C1 segment of cervical spinal cord (tissue), 14 donors: ENCODE measurements at places on chromosomes 6 and 20.

- DNase-seq, result no peak
These were observed 89.7 kb downstream of the INSM1 start for GRCh38 chr20:20457392-20458126.

DNA sequence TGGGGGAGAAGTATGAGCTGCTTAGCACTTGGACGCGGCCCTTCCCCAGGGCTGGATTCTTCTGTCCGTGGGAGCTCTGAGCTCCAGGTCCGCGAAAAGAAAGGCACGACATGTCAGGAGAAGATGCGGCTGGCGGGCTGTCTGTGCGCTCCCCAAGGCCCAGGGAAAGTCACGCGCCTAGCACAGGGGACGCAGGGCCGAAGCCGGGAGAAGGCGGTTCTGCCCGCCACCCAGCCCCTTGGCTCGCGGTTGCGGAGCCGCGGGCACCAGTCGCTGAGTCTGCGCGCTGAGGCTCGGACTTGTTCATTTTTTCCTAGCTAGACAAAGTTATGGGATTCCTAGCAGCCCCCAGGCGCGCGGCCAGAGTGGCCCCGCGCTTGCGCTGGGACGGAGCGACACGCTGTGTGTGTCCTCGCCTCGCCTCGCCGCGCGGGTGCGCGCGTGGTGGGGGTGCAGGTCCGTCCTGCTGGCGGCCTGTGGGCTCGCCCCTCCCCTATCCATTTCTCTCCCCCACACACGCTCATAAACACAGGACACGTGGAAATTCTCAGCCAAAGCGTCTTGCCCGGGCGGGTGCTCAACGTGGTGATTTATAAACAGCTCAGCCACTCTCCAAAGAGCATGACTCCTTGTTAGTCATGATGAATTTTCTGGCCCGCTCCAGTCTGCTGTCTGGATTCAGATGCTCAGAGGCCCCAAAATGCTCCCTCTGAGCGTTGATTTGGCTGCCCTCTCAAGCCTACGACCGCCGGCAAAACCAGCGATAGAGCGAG, 1.9 kb upstream of the POU3F2 start:
- peak; percentile 90 for DNase-seq

- DNase-seq, result no peak
These were observed 265.1 kb upstream of the CDYL start for GRCh38 chr6:4510906-4511640.

GRCh38 chr6:17485946-17486345, 92.6 kb downstream of the CAP2 start:
- no peak for DNase-seq

GRCh38 chr6:71334768-71335167, 46.2 kb downstream of the OGFRL1 start:
- no peak for DNase-seq

- DNase-seq, result no peak
These were observed 1.6 kb downstream of the CEP43 start for GRCh38 chr6:167000759-167001158.

GRCh38 chr6:168648240-168649125, 207.5 kb downstream of the SMOC2 start:
- no peak for DNase-seq

- no peak for DNase-seq
These were observed 669.4 kb downstream of the DHX35 start for GRCh38 chr20:39631557-39631956.

DNA sequence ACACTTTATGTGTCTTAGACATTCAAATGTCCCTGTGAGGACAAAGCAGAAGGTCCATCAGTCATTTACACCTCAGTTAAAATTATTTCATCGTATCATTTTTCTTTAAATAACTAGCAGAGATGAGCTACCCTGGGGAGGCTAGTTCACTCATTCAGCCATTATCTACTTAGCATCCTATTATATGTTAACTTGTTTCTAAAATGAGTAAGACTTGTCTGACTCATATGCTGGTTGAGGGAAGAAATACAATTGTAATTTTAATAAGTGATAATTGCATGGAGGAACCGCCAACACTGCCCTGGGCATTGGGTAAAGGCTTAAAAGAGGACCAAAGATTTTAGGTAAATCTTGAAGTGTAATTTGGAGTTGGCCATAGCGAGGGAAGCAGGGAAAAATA, 12.4 kb upstream of the PTPRK start:
- DNase-seq, result no peak

DNA sequence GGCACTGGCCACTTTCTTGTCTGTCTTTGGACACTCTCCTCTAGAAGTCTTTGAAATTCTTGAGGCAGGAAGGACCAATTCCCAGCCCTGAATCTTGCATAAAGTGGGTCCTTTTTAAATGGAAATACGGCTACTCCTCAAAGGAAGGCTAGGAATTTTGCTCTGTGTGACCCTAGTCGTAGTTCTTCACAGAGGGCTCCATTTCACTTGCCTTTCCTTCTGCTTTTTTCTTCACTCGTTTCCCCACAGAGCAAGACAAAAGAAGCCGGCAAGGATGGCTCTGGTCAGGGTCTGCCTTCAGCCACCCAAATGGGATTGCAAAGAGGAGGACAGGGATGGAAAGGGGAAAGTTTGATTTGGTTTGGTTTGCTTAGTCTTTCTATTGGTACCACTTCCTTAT, 25.8 kb downstream of the HLA-E start:
- DNase-seq, result no peak

- DNase-seq, result no peak
These were observed 132.7 kb downstream of the FYN start for GRCh38 chr6:111740506-111740905.

GRCh38 chr6:160349020-160349441, 853 bp downstream of the SLC22A3 start:
- no peak for DNase-seq

- no peak for DNase-seq
These were observed 42.0 kb upstream of the ENPP1 start for GRCh38 chr6:131765804-131766135.

DNA sequence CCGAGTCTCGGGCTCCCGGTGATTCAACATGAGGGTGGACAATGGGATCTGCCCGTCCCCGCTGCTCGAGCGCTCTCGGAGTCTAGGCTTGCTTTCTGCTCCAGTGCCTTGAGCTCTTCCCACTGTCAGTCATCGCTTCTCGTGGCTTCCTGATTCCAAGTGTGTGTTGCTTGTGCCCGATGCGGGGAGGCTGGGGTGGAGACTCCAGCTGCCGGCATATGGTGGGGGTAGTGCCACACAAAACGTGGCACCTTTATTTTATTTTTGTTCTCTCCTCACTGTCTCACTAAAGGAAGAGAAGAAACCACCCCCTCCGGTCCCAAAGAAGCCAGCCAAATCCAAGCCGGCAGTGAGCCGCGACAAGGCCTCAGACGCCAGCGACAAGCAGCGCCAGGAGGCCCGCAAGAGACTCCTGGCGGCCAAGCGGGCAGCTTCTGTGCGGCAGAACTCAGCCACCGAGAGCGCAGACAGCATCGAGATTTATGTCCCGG, 14.8 kb upstream of the MYL9 start:
- no peak for DNase-seq

GRCh38 chr6:43292763-43293318, 5.2 kb upstream of the SLC22A7 start:
- DNase-seq, result no peak

DNA sequence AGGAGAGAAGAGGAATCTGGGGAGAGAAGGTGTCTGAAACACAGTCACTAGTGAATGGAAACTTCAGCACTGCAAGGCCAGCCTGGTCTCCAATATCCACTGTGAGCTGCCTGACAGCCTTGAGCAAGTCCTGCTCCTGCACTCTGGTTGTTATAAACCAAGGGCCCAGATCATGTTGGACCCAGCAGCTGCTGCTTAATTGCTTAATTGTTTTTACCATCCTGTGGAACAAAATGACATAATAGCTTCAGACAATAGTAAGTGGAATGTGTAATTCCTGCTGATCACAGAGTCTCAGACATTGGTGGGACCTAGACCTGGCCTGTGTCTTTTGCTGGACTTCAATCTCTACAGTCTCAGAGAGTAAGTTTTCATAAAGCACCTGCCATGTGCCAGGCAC, 833.7 kb downstream of the TFAP2A start:
- DNase-seq, result no peak

GRCh38 chr6:136669299-136669699, 119.1 kb upstream of the MAP7 start:
- no peak for DNase-seq

DNA sequence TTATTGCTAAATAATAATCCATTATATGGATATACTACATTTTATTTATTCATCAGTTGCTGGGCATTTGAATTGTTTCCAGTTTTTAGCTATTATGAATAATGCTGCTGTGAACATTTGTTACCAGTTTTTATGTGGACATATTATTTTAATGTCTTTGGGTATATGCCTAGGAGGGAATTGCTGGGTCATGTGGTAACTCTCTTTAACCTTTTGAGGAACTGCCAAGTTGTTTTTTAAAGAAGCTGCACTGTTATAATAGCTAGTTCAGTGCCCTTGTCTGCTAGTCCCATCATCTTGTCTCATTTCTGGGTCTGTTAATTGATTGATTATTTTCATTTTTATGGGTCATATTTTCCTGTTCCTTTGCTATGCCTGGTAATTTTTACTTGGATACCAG, 56.3 kb downstream of the FOXO3 start:
- no peak for DNase-seq

DNA sequence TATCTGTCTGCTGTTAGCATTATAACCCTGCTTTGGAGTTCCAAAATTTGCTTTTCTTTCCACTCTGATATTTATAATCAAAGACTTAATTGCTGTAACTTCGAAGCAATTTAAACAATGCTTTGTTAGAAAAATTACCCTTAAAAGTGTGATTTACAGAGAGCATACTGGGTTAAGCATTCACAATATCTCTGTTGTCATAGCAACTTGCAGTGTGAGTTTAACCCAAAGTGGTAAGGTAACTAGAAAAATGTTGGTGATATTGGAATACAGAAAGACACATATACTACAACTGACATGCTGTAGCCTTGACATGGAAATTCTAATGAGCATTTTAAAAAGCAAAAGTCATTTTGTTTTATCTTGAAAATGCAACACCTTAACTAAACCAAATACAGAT, 70.4 kb upstream of the SMLR1 start:
- DNase-seq, result no peak

DNA sequence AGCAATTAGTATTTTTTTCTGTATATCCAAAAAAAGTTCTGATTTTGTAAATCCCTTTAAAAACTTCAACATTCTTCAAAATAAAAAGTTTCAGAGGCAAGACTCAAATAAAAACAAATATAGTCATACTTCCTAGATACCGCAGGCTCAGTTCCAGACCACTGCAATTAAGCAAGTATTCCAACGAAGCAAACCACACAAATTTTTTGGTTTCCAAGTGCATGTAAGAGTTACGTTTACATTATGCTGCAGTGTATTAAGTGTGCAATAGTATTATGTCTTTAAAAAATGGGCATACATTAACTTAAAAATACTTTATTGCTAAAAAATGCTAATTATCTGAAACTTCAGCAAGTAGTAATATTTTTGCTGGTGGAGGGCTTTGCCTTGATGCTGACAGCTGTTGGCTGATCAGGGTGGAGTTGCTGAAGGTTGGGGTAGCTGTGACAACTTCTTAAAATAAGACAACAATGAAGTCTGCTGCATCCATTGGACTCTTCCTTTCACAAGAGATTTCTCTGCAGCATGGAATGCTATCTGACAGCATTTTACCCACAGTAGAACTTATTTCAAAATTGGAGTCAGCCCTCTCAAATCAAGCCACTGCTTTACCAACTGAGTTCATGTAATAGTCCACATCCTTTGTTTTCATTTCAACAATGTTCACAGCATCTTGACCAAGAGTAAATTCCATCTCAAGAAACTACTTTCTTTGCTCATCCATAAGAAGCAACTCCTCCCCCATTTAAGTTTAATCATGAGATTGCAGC, 46.0 kb downstream of the PHIP start:
- DNase-seq, result no peak

GRCh38 chr6:106778943-106779342, 149.6 kb downstream of the QRSL1 start:
- DNase-seq, result no peak

DNA sequence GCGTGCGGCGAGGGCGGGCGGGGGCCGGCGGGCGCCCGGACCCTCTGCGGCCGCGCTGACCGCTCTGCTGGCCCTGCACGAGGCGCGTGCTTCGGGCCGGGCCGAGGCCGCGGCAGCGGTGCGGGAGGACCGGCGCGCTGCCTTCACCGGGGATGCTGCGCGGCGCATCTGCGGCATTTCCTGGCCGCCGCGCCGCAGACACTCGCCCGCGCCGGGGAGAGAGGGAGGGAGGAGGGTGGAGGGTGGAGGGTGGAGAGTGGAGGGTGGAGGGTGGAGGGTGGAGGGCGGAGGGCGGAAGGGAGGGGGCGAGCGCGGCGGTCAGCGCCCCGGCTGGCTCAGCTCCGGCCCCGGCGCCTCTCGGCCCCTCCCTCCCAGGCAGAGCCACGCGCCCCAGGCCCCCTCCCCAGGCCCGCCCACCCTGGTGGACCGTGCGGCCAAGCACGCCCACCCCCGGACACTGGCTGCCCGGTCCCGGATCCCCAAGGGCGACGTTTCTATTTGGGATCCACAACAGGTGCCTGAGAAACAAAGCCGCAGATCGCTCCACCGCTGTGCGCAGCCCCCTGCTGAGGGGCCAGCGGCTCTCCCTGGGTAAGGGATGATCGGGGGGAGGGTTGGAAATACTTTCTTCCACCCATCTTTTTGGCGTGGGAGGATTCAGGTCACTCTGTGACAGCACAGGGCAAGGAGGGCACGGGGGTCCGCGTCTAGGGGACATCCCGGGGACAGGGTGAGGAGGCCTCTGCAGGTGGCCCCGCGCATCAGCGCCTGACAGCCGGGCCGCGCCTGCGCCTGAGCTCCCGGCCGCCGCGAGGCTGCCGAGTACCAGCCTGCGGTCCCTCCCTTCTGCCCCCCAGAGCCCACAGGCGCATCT, 111.2 kb upstream of the BEND6 start:
- peak; percentile 77 for DNase-seq

- no peak for DNase-seq
These were observed 62.4 kb upstream of the MRPS10 start for GRCh38 chr6:42279966-42280629.

- DNase-seq, result no peak
These were observed 164.1 kb downstream of the ID4 start for GRCh38 chr6:20001286-20001685.

GRCh38 chr20:4342609-4343008, 327.3 kb upstream of the RNF24 start:
- DNase-seq, result no peak

GRCh38 chr6:25405442-25405841, 126.3 kb downstream of the CARMIL1 start:
- DNase-seq, result no peak

- no peak for DNase-seq
These were observed 1.5 kb downstream of the RIOK1 start for GRCh38 chr6:7391151-7391550.

DNA sequence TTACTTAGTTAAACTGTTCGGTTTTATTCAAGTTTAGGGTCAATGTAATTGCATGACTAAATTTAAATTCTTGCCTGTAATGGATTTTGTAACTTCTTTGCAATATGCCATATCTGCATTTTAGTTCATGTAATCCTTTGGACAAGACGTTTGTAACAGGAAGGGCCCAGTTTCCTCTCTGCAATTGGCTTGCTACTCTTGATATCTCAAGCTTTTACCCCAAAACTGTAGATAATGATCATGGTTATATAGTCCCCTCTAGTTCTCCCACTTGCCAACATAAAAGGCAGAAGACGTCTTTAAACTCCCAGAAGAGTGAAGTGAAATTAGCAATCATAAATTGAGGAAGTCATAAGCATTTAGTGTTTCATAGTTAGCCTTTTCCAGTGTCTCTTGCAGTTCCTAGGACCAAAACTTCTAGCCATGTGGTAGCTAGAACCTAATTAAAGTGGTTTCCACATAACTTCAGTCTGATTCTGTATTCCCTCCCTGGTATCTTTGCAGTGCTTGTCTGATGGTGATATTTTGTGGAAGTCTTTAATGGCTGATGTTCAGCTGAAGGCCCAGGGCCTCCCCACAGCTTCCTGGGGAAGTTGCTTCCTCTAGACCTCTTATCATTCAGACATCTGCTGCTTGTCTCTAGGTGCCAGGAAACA, 117.8 kb upstream of the SUPT3H start:
- no peak for DNase-seq
